Small intestine (tissue), 16 donors: ENCODE measurements at places on chromosomes 16 and 17.
A peak's percentile ranks its signal among the peaks of the same experiment; 100 is the strongest.

- DNase-seq, result peak; percentile 4
These were observed 41.1 kb downstream of the KIAA0753 start for GRCh38 chr17:6599364-6599763.

- DNase-seq, result peak; percentile 22
These were observed 510.7 kb downstream of the MAF start for GRCh38 chr16:79089735-79090284.

GRCh38 chr17:17028059-17028877, 14.0 kb upstream of the MPRIP start:
- peak; percentile 99 for DNase-seq

DNA sequence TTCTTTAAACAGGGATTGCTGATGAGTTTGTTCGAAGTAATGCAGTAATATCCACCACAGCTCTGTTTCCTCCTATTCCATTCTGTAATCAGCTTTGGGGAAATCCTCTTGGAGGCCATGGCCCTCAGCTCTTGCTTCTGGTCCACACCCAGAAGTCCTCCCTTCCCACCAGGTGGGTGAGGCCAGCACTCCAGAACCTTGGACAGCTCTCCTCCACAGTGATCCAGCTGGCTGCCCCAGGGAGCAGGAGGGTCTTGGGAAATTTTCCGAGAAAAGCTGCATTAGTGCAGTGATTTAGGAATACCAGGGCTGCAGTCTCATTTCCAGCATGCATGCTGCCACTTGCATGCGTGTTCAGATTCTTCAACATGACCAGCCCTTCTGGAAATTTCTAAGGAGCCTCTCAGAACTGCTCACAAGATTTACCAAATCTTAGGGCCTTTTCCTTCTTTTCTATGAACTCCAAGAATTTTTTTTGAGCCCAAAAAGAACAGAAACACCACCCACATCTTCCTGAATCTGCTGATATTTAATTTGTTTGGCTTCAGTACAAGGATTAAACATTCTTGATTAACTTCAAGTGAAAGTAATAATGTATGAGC, 4.2 kb downstream of the SMPD3 start:
- peak; percentile 76 for DNase-seq

GRCh38 chr16:3051009-3051408, 4.6 kb downstream of the MMP25 start:
- no peak for DNase-seq

DNA sequence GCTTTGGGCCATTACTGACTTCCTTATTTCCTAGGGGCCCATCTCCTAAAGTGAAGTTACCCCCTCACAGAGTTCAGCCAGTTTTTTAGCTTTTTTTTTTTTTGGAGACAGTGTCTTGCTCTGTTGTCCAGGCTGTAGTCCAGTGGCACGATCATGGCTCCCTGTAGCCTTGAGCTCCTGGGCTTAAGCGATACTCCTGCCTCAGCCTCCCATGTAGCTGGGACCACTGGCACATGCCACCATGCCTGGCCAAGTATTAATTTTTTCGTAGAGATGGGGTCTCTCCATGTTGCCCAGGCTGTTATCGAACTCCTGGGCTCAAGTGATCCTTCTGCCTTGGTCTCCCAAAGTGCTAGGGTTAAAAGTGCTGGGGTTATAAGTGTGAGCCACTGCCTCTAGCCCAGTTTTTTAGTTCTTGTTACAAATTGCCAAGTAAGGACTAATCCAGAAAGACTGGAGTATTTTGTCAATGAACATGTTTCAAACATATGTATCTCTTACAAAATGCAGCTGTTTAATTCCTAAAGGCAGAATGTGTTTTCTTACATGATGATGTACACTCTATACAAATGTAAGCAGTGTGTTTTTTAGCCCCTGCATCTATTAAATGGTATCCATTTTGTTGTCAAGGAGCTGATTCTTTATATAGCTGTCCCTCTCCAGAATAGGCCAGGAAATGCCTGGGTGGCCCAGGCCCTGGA, 49.1 kb upstream of the IL34 start:
- no peak for DNase-seq

DNA sequence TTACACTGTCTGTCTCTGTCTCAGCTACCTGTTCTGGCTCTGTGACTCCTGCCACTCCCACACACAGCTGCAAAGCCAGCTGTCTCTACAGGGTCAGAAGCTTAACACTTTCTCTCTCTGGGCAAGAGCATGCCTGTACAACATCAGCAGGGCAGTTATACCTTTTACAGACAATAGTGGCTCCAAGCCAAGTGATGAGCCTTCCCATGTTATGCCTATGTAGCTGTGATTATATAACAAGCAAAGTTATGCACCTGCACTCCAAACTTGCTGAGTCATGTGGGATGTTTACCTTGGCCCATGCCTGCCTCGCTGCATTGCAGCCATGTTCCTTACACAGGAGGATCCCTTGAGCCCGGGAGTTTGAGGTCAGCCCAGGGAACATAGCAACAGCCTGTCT, 31.8 kb upstream of the APPBP2 start:
- DNase-seq, result no peak
